ENCODE measurements at places on chromosomes 12 and 14. TPM values are rescaled to one million over a fixed set of nuclear protein-coding genes. Genes with fewer than 3 reads are reported as not detected.

ENDOU gene
- total RNA-seq: 2.3 TPM

CABP1 gene
- total RNA-seq: 2.1 TPM

TGM1 gene
- 49.7 TPM for total RNA-seq

NRIP2 gene
- total RNA-seq: 1.4 TPM

MYH6 gene
- total RNA-seq: not detected

PRB2 gene
- total RNA-seq: not detected

CPSF6 gene
- 31.1 TPM for total RNA-seq

MEG3 gene
- total RNA-seq: 114 TPM

RIMBP2 gene
- total RNA-seq: 1.6 TPM

EIF2S3B gene
- total RNA-seq: not detected

AHSA1 gene
- total RNA-seq: 87.7 TPM

WDHD1 gene
- 1.4 TPM for total RNA-seq

GLI1 gene
- total RNA-seq: 0.09 TPM

CAPZA3 gene
- total RNA-seq: not detected

CISTR gene
- total RNA-seq: not detected

KRT74 gene
- not detected for total RNA-seq

C1RL gene
- total RNA-seq: 126 TPM

KRT71 gene
- total RNA-seq: not detected

All from omental fat pad (tissue), 4 donors.